Osteoblast (primary cell): ENCODE measurements at places on chromosomes 1 and 21. TPM values are rescaled to one million over a fixed set of nuclear protein-coding genes. Genes with fewer than 3 reads are reported as not detected.

- H3K4me3 ChIP-seq, result no peak overlapping the region
- H3K27me3 ChIP-seq, result no peaks in the 10 kb centered on the region
- H3K36me3 ChIP-seq, result no peaks in the 10 kb centered on the region
Measured at GRCh38 chr1:52179073-52179472, 37.2 kb downstream of the ZFYVE9 start.

DNA sequence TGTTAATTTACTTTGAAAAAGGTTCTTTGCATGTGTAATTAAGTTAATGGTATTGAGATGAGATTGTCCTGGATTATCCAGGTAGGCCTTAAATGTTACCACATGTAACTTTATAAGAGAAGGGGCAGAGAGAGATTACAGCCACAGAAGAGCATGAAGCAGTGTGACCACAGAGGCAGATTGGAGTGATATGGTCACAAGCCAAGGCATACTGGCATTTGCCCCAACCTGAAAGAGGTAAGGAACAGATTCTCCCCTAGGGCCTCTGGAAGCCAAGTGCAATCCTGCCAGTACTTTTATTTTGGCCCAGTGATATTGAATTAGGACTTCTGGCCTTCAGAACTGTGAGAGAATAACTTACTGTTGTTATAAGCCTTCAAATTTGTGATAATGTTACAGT, 23.0 kb downstream of the RNF2 start:
- no peaks in the 10 kb centered on the region for H3K27me3 ChIP-seq
- H3K4me3 ChIP-seq, result no peak overlapping the region
- DNase-seq, result no peak
- H3K36me3 ChIP-seq, result no peaks in the 10 kb centered on the region
- no peak overlapping the region for H3K27ac ChIP-seq

DNA sequence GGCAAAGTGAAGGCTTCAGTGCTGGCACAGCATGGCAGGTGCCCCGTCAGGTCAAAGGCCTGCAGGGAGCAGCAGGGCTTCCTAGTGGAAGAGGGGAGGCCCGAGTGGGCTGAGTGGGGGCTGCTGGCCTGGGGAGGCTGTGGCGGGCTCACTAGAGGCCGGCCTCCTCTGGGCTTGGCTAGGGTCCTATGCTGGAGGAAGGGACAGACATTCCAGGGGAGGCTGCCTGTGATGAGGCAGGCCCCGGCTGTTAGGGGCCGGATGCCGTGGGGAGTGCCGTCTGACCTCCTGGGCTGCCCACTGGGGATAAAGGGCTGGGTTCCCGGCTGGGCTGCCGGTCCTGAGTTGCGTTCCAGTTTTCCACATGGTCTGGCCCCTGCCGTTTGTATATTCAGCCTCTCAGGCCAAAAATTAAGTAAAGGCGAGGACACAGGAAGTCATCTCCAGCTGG, 21.1 kb downstream of the PRXL2B start:
- no peak overlapping the region for H3K4me3 ChIP-seq
- no peaks in the 10 kb centered on the region for H3K4me1 ChIP-seq
- H3K27ac ChIP-seq, result no peak overlapping the region
- peak; percentile 62 for DNase-seq

- H3K27ac ChIP-seq, result no peak overlapping the region
- DNase-seq, result no peak
- H3K36me3 ChIP-seq, result no peaks in the 10 kb centered on the region
- no peak overlapping the region for H3K4me3 ChIP-seq
- no peaks in the 10 kb centered on the region for H3K27me3 ChIP-seq
- H3K4me1 ChIP-seq, result no peaks in the 10 kb centered on the region
Measured at GRCh38 chr1:182069028-182069466, 7.5 kb upstream of the ZNF648 start.

DNA sequence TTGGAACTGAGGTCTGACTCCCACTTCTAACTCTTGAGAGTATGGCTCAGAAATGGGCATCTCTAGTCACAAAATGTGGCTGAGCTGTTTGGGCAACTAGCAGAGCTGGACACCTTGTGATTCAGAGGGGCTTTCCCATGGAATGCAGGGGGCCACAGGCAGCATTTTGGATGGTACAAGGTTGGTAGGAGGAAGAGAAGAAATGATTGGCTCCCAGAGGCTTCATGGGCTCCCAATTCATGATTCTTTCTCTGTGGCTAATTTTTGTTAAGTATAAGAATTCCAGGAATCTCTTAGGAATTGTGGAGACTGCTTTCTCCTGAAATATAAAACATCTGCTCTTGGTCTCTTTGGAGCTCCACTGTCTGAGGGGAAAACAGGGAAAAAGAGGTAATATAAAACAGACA, 49.7 kb downstream of the PBX1 start:
- peaks cover 10% of the 10 kb centered on the region for H3K4me1 ChIP-seq
- DNase-seq, result no peak
- H3K27ac ChIP-seq, result no peak overlapping the region
- H3K27me3 ChIP-seq, result no peaks in the 10 kb centered on the region
- no peak overlapping the region for H3K4me3 ChIP-seq
- H3K36me3 ChIP-seq, result no peaks in the 10 kb centered on the region

DNA sequence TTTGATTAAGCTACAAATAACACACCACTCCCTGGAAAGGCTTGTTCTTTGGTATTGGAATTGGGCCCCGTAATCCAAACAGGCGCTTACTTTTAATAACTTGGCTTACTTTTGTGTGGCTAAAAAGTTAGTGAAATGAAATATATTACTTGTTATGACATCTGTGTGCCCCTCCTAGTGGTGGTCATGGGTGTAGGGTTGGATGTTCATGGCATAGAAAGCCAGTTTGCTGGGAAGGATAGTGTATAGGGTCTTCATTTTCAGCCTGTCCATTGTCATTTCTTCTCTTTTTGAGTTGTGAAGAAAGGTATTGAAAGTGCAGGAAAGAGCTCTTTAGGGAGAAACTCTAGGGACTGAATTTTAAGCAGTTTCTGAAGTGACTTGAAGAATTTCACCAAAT, 5.9 kb downstream of the CDC14A start:
- no peaks in the 10 kb centered on the region for H3K36me3 ChIP-seq
- H3K4me3 ChIP-seq, result no peak overlapping the region
- H3K27ac ChIP-seq, result no peak overlapping the region
- H3K27me3 ChIP-seq, result no peaks in the 10 kb centered on the region

GRCh38 chr1:165114022-165114888, 242.3 kb downstream of the LMX1A start:
- H3K36me3 ChIP-seq, result no peaks in the 10 kb centered on the region
- no peaks in the 10 kb centered on the region for H3K27me3 ChIP-seq
- no peak overlapping the region for H3K4me3 ChIP-seq
- DNase-seq, result peak; percentile 19
- no peak overlapping the region for H3K27ac ChIP-seq

- peaks cover 30% of the 10 kb centered on the region for H3K4me1 ChIP-seq
- H3K36me3 ChIP-seq, result no peaks in the 10 kb centered on the region
- peak; percentile 96 for DNase-seq
- peak overlapping the region; percentile 93 for H3K27ac ChIP-seq
Measured at GRCh38 chr21:45308194-45309068, 20.7 kb upstream of the POFUT2 start.

DNA sequence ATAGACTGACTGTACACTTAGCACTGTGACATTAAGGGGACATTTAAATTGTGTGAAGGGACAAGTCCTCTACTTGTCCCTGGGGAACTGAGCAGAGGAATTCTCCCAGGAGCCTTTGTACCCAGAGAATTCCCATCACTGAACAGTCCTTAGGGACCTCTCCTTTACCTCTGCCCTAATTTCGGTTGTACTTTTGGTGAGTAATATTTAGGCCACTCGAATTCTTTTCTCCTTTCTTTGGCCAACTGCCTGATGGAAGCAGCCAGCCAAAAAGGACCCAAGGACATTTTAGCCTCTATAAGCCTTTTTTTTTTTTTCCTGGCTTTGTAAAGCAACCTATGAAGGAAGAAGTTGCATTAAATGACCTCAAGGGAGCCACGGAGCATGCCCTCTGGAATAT, 71.5 kb downstream of the NR5A2 start:
- no peaks in the 10 kb centered on the region for H3K27me3 ChIP-seq
- H3K4me1 ChIP-seq, result peaks cover 5% of the 10 kb centered on the region
- DNase-seq, result peak; percentile 73
- H3K36me3 ChIP-seq, result no peaks in the 10 kb centered on the region

DNA sequence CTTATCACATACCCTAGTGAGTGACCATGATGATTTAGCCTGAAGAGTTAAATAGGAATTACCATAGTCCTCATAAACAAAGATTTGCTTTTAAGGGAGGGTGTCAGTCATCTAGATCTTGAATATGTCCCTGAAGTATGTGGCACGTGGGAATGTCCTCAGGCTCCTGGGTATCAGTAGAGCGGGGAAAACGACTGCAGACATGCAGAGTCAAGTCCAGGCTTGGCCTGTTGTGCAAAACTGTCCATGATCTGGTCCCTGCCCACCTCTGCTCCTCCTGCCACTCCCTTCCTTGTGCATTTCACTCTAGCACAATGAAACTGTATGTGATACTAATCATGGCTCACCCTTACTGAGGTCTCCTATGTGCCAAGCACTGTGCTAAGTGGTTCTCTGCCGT, 12.9 kb downstream of the MOV10 start:
- H3K36me3 ChIP-seq, result peaks cover 32% of the 10 kb centered on the region
- peaks cover 8% of the 10 kb centered on the region for H3K4me1 ChIP-seq
- no peaks in the 10 kb centered on the region for H3K27me3 ChIP-seq
- no peak overlapping the region for H3K27ac ChIP-seq

DNA sequence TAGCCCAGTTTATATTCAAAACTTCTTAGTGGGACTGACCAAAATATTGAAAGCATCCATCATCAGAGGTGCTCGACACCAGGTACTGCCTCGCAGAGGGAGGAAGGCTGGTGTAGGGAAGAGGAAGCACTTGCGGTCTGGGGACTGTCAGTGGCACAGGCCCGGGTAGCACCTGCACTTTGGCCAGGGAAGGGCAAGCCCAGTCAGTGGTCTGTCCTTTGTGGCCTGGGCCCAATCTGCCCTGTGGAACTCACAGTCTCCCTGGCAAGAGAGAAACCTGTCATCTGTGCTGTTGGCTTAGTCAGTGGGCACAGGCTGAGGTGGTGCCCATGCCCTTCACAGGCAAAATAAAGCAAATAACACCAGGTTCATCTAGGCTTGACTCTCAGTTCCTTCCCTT, 77.4 kb downstream of the SYT6 start:
- DNase-seq, result no peak
- H3K27ac ChIP-seq, result no peak overlapping the region
- no peaks in the 10 kb centered on the region for H3K4me1 ChIP-seq

- peaks cover 16% of the 10 kb centered on the region for H3K4me1 ChIP-seq
- DNase-seq, result peak; percentile 78
- H3K36me3 ChIP-seq, result peaks cover 44% of the 10 kb centered on the region
Measured at GRCh38 chr1:39370602-39371001, 120.8 kb upstream of the BMP8A start.

GRCh38 chr21:41071258-41072171, 96.4 kb upstream of the BACE2 start:
- no peaks in the 10 kb centered on the region for H3K4me1 ChIP-seq
- no peak for DNase-seq
- no peak overlapping the region for H3K27ac ChIP-seq
- H3K4me3 ChIP-seq, result no peak overlapping the region
- no peaks in the 10 kb centered on the region for H3K27me3 ChIP-seq

DNA sequence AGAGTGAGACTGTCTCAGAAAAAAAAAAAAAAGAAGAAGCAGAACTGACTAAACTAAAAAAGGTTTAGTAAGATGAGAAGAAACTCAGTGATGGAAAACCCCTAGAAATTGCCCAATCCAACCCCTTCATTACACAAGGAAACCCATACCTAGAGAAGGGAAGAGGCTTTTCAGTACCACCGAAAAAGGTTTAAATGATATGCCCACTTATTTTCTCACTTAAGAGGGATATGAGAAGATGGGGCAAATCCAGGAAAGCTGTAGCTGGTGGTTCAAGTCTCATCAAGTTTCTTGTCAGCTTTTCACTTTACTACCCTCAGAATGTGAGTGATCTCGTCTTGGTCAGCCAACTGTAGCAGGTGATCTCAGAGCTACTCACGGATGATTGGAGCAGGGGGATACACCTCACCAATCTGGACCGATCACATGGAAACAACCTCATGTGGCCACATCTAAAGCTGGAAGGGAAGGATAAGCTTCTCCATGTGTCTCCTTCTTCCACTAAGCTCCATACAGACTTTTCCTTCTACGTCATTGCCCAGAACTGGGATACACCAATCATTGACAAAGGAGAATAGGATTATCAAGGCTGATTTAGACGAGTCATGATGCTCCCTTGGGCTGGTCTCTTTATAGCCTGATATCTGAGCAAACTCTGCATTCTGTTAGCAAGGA, 126.7 kb upstream of the POU3F1 start:
- no peaks in the 10 kb centered on the region for H3K27me3 ChIP-seq
- no peaks in the 10 kb centered on the region for H3K4me1 ChIP-seq
- no peaks in the 10 kb centered on the region for H3K36me3 ChIP-seq
- no peak for DNase-seq

DNA sequence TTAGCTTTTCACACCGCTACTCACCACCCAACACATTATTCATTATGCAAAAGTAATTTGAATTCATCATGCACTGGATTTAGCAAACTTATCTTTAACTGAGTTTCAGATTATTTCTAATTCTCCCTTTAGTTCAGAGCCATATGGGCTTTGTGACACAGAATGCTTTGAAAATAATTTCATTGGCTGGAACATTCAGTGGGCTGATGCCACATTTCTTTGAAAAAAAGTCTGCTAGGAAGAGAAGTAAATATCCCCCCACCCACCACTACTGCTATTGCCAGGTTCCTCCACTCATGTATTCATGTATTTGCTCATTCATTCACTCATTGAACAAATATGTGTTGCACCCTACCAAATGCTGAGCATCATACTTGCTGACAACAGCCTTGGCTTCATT, 280.5 kb downstream of the DSCAM start:
- no peak overlapping the region for H3K4me3 ChIP-seq
- peak; percentile 2 for DNase-seq
- no peaks in the 10 kb centered on the region for H3K27me3 ChIP-seq
- no peak overlapping the region for H3K27ac ChIP-seq
- H3K4me1 ChIP-seq, result no peaks in the 10 kb centered on the region
- H3K36me3 ChIP-seq, result no peaks in the 10 kb centered on the region

DNA sequence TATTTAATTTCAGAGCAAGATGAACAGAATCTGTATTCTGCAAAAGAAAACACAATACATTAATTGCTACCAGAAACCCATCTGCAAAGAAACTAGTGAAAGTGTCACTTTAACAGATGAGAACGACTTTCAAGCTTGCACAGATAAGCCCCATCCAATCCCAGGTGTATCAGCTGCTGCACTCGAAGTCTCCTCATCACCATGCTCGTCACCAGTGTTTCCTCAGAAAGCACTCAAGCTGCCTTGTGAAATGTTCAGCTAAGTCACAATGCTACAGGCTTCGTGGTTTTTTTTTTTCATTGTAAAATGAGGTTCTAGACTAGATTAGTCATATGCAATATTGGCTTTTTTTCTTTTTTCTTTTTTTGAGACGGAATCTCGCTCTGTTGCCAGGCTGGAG, 3.3 kb upstream of the TOMM20 start:
- peaks cover 43% of the 10 kb centered on the region for H3K36me3 ChIP-seq
- DNase-seq, result no peak
- H3K4me3 ChIP-seq, result no peak overlapping the region
- H3K27ac ChIP-seq, result no peak overlapping the region

GRCh38 chr1:17603091-17603841, 63.8 kb downstream of the ARHGEF10L start:
- peak; percentile 0 for DNase-seq
- no peak overlapping the region for H3K4me3 ChIP-seq
- H3K36me3 ChIP-seq, result peaks cover 6% of the 10 kb centered on the region
- no peaks in the 10 kb centered on the region for H3K4me1 ChIP-seq
- H3K27ac ChIP-seq, result no peak overlapping the region

The LCA5L gene
- total RNA-seq, result 2.2 and 2.9 TPM in 2 replicates

The HSPA13 gene
- 68.7 and 70.9 TPM in 2 replicates for total RNA-seq

The ZBTB7B gene
- total RNA-seq, result 18.6 and 23.5 TPM in 2 replicates

The FMO5 gene
- total RNA-seq, result 2.7 and 3.6 TPM in 2 replicates

The OR2L13 gene
- total RNA-seq, result under 0.01 TPM in 1 of 2 replicates, not detected in the other

The TRIM45 gene
- total RNA-seq, result 1.4 and 2.1 TPM in 2 replicates
